Spinal cord (tissue), 10 donors: ENCODE measurements at places on chromosomes 1 and 21. TPM values are rescaled to one million over a fixed set of nuclear protein-coding genes. Genes with fewer than 3 reads are reported as not detected.
A peak's percentile ranks its signal among the peaks of the same experiment; 100 is the strongest.

Gene GJA8
- polyA plus RNA-seq, result not detected

DNA sequence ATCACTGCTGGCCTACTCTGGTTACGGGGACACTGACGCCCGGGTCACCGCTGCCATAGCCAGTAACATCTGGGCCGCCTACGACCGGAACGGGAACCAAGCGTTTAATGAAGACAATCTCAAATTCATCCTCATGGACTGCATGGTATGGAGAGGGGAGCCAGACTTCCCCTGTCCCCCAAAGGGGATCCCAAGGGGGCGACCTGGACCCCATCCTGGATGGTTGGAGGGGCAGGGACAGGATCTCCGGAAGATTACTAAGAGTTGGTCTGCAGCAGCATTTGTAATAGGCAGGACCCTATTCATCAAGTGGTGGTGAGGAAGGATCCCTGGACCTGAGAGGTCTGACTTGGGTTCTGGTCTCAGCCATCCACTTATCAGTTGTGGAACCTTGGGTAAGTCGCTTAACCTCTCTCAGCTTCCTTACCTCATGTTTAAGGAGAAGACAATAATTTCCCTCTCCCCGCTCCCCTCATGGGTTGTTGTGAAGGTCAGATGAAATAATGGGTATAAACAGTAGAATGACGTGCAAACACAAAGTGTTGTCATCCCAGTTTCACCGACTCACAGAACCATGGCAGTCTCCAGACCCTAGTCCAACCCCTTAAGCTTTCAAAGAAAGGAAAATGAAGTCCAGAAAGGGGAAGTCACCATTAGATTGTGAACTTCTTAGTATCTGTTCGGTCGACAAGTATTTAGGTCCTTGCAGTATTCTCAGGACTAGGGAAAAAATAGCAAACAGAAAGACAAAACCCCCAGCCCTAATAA is 883 bp downstream of the LAMTOR2 start:
- no peak for DNase-seq

DNA sequence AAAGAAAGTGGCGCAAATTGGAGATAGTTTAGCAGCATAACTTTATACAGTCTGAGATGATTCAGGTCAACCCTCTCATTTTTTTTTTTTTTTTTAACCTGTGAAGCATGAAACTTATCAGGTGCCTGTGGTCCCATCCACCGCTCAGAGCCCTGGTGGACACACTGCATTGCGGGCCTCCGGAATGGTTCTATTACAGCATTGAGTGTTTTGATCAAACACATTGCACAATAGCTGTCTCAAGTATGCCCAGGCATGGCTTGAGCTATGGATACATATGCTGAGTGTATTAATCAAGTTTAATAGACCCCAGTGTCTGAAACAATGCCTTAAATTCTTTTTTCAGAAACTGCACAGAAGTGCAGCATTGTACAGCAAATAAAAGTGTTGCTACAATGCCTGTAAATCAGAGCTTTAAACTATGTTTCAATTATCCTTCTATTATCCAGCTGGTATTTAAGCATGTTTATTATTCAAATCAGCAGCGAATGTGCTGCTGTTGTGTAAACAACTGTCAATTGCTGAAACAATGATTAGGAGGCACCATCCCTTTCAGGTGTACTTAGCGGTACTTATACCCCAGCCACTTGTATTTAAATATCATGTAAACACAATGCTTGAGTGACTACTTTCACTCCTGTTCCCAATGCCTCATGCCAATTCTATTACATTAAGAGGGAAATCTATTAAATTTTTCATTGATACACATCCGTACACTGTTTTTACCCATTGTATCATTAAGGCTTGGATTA is 456.6 kb downstream of the RPS6KC1 start:
- no peak for DNase-seq

DNA sequence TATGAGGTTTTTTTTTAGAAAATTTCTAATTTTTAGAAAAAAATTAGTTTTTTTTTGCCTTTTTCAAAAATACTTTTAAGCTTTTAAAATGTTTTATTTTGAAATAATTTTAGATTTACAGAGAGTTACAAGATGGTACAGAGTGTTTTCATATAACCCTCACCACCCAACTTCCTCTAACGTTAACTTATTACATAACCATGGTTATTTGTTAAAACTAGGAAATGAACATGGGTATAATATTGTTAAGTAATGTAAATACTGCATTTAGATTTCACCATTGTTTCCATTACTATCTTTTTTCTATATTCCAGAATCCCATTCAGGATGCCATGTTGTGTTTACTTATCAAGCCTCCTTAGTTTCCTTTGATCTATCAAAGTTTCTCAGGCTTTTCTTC is 45.2 kb upstream of the ST6GALNAC3 start:
- DNase-seq, result no peak

GRCh38 chr1:11156441-11156840 is 32.7 kb upstream of the ANGPTL7 start:
- DNase-seq, result no peak

GRCh38 chr1:243507001-243507671 is 251.3 kb downstream of the SDCCAG8 start:
- DNase-seq, result no peak

DNA sequence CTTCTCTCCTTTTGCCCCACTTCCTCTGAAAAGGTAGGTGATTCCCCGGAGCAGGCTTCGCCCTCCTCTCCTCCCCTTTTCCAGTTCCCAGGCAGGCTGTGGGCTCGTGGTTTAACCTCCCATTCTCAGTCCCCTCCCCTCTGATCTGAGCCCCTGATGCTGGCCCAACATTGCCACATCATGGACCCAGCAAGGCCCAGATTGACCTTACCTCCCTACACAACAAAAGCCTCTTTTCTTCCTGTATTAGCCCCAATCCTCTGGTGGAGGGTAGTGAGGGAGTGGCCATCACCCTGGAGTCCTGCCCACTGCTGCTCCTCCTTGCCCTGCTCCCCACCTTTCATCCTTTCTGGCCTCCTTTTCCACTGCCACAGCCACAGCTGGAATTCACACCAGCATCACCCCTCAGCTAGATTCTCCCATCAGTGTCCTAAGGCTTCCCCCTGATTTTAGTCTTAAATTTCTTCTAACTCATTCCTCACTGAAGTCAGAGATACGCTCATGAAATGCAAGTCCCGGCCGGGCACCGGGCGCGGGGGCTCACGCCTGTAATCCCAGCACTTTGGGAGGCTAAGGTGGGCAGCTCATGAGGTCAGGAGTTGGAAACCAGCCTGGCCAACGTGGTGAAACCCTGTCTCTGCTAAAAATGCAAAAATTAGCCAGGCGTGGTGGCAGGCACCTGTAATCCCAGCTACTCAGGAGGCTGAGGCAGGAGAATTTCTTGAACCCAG is 7.0 kb upstream of the ZBTB48 start:
- DNase-seq, result no peak

- peak; percentile 94 for DNase-seq
These were observed 70.3 kb downstream of the SERINC2 start for GRCh38 chr1:31483012-31483946.

DNA sequence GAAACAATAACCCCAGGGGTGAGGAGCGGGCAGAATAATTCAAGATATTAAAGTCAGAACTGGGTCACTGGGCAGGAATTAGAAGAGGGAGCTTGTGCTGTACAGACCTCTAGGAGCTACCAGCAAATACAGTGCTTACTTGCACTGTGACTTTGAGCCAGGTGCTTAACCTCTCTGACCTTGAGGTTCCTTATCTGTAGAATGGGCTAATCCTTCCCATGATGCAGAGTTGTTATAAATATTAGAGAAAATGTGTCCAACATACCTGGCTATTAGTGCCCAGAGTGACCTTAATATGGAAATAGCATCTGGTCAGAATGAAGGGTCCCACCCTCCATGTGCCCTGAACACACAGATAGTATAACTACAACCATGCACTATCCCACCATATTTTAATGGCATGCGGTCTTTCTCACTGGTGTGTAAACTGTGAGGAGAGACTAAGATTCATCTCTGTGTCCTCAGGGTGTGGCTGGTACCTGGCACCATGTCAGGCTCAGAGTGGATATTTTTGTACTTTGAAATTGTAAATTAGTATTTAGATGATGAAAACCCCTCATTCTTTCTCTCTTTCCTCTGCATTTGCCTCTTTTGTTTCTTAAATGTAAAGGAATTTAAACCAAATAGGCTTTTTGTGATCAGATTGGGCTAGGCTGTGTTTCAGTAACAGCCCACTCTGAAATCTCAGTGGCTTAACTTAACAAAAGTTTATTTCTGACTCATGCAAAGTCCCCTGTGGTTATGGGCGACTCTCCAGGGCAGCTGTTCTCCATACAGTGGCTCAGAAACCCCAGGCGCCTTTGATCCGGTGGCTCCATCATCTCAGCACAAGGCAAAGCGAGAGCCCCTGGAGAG is 60.0 kb upstream of the ROR1 start:
- no peak for DNase-seq

DNA sequence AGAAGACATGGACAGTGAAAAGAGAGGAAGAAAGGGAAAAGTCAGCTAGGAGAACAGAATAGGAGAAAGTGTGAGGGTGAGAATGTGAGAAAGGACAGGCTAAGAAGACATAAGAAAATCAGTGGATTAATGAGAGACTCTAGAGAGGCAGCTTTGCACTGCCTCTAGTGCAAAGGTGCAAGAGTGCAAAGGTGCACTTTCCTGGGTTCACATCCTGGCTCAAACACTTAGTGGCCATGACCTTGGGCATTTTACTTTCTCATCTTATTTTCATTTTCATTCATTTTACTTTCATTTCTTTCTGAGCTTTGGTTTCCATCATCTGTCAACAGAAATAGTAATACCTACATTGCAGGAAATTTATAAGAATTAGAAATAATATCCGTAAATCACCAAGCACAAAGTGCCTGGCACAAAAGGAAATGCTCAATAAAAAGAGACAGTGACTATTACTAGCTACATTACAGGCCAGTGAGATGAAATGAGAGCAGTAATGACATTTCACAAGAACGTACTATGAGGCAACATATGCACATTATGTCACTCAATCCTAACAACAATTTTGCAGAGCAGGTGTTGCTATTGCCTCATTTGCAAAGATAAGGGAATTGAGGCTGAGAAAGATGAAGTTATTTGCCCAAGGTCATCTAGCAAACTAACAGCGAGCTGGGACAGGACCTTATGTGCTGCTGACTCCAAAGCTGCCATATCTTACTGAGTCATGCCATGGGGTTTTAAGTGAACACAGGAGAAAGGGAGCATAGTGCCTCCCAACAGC is 107.0 kb upstream of the TLR5 start:
- DNase-seq, result no peak

- DNase-seq, result no peak
These were observed 366.9 kb downstream of the S1PR1 start for GRCh38 chr1:101603726-101604125.

- no peak for DNase-seq
These were observed 188.3 kb downstream of the NRIP1 start for GRCh38 chr21:14876524-14876840.

Gene PBX1
- polyA plus RNA-seq, result 118 TPM

DNA sequence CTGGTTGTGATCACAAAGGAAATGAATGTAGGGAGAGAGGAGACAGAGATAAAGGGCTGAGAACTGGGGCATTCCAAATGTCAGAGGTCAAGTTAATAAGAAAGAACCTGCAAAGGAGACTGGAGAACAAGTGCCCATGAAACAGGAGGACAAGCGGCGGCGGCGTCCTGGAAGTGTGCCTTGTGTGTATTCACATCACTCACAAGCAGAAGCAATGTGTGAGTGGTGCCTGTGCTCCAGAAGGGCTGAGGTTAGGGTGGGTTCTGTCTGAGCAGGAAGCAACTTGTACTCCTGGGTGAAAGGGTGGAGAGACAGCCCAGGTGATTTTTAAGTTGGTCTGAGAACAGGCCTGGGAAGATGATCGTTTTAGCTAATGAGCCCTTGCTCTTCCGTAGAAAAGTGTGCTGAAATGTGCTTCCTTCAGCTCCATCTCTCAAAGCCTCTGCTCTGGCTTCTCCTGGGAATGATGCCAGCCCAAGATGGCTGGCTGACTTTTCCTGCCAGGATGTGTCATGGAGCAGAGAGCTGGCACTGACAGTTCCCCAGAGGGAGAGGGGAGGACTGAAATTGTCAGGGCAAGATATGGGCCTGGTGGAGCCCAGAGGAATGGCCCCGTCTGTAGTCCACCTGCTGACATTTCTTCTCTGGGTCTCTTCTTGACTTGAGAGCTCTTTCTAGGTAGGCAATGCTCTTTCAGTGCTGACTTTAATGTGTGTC is 25.1 kb upstream of the PLEKHA6 start:
- DNase-seq, result no peak

- DNase-seq, result no peak
These were observed 11.2 kb upstream of the CLDN8 start for GRCh38 chr21:30227128-30227527.

GRCh38 chr21:35172231-35172630 is 123.1 kb upstream of the RUNX1 start:
- DNase-seq, result no peak

- no peak for DNase-seq
These were observed 722 bp upstream of the SLC19A2 start for GRCh38 chr1:169486281-169487051.
